Activated naive CD8-positive, alpha-beta T cell treated with anti-CD3 and anti-CD28 coated beads for 36 hours (primary cell): ENCODE measurements at places on chromosomes 1 and 21. TPM values are rescaled to one million over a fixed set of nuclear protein-coding genes. Genes with fewer than 3 reads are reported as not detected.
A peak's percentile ranks its signal among the peaks of the same experiment; 100 is the strongest.

- no peak for DNase-seq
Observed at GRCh38 chr1:220962031-220962751, 82.9 kb downstream of the HLX start.

- DNase-seq, result no peak
Observed at GRCh38 chr1:241701483-241702295, 49.6 kb downstream of the WDR64 start.

DNA sequence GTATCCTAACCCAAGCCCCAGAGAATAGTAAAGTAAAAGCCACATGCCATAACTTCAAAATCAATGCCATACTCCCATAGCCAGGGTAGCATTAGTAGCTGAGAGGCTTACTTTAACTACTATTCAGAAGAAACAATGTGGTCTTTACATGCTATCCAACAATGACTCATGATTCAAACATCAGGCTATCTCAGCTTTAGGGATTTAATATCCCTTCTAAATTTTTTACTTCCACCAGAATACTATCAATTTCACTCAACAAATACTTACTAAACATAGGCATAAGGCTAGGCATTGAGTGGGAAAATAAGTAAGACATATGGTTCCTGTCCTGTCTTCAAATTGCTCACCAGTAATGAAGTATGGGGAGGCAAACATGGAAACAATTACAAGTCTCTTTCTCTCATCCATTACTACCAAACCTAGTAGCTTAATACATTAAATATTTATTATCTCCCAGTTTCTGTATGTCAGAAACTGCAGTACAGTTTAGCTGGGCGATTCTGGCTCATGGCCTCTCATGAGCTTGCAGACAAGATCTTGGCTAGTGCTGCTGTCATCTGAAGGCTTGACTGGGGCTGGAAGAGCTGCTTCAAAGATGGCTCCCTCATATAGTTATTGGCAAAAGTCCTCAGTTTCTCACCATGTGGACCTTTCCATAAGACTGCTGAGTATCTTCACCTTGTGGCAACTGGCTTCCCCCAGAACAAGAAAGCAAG, 30.7 kb downstream of the EVI5 start:
- no peak for DNase-seq

DNA sequence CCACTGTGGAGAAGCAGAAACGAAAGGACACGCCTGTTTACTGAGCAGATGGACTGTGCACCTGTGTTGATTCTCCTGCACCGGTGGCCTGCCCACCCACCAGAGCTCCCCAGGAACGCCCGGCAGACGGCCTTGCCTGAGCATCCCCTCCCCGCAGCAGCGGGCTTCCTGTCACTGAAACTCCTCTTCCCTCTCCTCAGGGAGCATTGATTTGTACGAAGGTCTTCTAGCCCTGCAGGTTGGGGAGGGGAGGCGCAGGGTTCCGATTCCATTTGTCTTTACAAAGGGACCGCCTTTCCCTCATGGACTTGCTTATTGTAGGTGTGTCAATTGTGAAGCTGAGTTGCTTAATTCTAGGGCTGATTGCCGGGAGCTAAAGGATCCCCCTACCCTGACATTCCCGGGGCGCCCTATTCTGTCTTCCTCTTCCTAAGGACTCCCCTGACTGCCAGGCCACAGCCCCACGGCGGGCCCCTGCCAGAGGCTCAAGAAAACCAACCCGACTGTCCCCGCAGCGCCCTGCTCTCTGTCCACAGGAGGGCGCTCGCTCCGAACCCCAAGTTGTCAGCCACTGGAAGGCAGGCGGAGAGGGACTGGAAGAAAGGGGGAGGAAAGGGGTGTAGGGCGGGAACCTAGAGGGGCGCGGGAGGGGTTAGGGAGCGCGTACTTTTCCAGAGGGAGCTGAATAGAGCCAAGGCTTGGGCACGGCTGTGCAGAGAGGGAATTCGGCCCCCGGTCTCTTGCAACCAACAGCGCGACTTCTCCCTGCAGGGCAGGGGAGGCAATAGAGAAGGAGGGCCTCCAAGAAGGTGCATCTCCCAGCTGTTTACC, 2.8 kb downstream of the S100A6 start:
- peak; percentile 78 for DNase-seq

GRCh38 chr21:44321846-44322450, 17.2 kb downstream of the CFAP410 start:
- no peak for DNase-seq

- DNase-seq, result no peak
Observed at GRCh38 chr1:226640321-226641136, 92.0 kb downstream of the STUM start.

- DNase-seq, result peak; percentile 60
Observed at GRCh38 chr1:206479183-206480125, 9.2 kb downstream of the IKBKE start.

GRCh38 chr21:26032263-26032662, 138.3 kb downstream of the APP start:
- DNase-seq, result no peak

- DNase-seq, result no peak
Observed at GRCh38 chr1:62316135-62316534, 3.1 kb downstream of the KANK4 start.

DNA sequence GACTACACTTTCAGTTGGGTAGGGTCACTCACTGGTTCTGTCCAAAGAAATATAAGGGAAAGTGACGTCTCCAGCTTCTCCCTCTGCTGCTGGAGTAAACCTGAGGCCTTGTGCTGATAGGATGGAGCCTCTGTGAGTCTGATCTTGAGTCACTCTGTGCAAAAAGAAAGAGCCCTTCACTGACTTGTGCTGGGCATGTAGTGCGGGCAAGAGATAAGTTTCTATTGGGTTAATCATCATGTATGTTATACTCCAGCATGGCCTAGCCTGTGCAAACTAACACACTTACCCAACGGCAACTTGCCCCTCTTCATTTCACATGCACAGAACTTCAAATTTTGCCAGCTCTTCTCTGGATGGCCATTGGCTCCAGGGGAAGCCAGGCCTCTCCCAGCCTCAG, 118.5 kb upstream of the LMO4 start:
- no peak for DNase-seq

DNA sequence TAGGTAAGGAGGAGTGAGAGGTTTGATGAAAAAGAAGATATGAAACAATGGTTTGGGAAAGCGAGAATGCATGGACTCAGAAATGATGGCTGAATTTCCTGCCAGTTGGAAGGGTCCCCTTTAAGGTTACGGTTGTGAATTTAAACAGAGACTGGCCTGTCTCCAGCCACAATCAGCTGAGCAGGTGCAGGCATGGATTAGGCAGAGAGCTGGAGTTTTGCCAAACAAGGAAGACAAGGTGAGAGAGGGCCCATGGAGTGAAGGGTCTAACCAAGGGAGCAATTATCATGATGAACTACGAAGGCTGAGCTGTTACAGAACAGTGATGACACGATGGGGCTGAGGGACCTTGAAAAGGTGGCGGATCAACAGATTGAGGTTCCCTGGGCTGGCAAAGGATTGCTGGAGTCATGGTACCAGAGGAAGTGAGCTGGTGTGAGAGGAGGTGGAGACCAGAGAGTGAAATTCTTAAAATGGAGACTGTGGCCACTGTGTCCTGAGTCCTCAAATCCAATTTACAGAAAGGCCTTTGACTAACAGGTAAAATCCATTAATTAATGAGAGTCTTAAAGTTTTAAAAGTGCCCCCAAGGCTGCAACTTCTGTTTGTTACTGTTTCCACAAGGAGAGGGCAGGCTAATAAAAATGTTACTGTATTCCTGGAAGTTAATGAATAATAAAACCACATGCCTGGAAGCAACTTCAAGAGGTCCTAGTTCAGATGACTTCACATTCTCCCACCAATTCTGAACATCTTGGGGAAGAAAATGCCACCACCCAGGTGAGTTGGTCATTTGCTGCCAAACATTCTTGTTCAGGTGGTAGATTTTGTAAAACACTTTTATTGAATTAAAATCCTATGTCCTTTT, 41.5 kb downstream of the LHX9 start:
- no peak for DNase-seq

DNA sequence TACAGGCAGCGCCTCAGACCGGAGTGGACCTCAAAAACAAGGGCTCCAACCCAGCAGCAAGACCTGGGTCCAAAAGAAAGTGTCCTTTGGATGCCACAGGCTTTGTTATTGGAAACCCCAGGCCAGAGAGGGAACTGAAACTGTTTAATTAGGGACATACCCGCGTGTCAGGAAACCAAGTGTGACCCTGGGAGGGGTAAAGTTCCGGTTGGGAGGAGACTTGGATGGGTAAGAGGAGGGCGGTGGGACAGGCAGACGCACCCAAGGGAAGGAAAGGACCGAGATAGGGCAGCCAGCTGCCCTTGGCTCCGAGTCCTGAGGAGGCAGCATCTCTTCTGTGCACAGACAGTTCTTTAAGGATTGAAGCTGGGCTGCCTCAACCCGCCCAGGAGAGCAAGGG, 71.4 kb downstream of the CDC7 start:
- DNase-seq, result no peak

- DNase-seq, result no peak
Observed at GRCh38 chr1:61082311-61083012, at the start of gene NFIA. Gene NFIA (plus strand): TSS chr1:61082561.

DNA sequence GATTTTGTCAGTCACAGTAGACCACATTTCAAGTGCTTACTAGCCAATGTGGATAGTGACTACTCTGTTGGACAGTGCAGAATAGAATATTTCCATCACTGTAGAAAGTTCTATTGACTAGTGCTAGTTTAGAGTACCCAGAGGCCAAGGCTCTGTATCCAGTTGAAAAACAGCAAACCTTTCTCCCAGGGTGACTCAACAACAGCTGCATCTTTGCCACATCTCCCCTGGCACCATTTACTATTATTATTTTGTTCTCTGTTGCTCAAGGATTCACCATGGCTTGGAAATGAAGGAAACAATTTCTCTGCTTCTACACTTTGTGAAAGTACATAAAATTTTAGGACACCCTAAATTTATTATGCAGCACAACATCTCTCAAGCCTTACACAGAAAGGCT, 85.3 kb upstream of the WDR26 start:
- no peak for DNase-seq

DNA sequence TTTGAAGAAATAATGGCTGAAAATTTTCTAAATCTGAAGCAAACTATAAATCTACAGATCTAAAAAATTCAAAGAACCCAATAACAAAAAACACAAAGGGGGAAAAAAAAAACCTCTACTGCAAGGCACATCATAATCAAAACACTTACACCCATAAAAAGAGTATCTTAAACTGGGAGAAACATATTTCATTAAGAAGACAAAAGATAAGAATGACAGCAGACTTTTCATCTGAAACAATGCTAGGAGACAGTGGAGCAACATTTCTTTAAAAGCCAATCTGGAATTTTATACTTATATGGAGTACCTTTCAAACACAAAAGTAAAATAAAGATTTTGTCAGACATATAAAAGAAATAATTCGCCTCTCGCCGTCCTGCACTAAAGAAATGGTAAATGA, 49.1 kb downstream of the COP1 start:
- DNase-seq, result no peak

DNA sequence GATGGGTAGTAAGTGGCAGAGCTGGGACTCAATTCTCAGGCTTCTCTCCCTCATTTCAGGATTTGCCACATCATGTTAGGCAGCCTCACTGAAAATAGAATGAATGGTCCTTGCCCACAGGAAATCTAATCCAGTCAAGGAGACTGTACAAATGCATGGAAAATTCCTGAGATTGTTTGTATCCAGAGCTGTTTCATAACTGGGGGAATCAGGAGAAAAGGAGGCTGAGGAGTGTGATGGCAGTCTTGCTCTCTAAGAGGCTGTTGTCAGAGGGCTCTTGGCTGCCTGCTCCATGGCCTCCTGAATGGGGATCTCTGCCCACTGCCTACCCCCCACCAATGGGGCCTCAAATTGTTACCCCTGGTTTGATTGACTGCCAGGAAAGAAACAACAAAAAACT, 141.9 kb upstream of the TNR start:
- DNase-seq, result no peak

GRCh38 chr1:72516826-72517225, 234.5 kb upstream of the NEGR1 start:
- DNase-seq, result no peak

DNA sequence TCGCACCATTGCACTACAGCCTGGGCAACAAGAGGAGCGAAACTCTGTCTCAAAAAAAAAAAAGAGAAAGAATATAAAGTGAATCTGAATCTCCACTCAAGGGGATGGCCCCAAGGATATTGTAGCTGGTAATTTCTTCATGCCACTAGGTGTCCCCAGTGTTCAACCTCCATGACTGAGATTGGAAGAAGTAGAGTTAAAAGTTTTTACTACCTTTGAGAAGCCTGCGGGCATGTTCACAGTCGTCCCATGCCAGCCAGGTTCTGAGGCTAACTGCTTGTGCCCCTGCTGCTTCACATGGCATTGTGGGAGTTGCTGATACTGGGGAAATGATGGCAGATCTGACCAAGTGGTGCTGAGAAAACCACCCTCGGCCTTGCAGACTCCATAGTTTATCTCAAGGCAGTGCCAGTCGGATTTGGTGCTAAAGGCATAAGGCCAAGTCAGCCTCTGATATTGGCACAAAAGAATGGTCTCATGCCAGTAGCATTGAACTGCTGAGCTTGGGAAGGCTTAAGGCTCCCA, 10.8 kb upstream of the SHISA4 start:
- DNase-seq, result no peak

- DNase-seq, result no peak
Observed at GRCh38 chr1:37755951-37756560, 8.9 kb downstream of the EPHA10 start.

GRCh38 chr1:247118946-247119446, 14.8 kb upstream of the ZNF669 start:
- DNase-seq, result peak; percentile 47

SMIM1 gene
- total RNA-seq, result 1.8 TPM

VWA5B1 gene
- 0.16 TPM for total RNA-seq

RNASEL gene
- total RNA-seq, result 4.1 TPM

CR1L gene
- not detected for total RNA-seq

EFNA1 gene
- 0.49 TPM for total RNA-seq

GSTM5 gene
- total RNA-seq, result 0.06 TPM

MPL gene
- not detected for total RNA-seq

CCDC27 gene
- not detected for total RNA-seq
